Osteocyte (in vitro differentiated cells): ENCODE measurements at places on chromosomes 16 and 17. TPM values are rescaled to one million over a fixed set of nuclear protein-coding genes. Genes with fewer than 3 reads are reported as not detected.

MMP28 gene
- 0.73 and 0.75 TPM in 2 replicates for total RNA-seq

- no peak for DNase-seq
Measured at GRCh38 chr16:4813251-4814003, 11.0 kb upstream of the ROGDI start.

DNA sequence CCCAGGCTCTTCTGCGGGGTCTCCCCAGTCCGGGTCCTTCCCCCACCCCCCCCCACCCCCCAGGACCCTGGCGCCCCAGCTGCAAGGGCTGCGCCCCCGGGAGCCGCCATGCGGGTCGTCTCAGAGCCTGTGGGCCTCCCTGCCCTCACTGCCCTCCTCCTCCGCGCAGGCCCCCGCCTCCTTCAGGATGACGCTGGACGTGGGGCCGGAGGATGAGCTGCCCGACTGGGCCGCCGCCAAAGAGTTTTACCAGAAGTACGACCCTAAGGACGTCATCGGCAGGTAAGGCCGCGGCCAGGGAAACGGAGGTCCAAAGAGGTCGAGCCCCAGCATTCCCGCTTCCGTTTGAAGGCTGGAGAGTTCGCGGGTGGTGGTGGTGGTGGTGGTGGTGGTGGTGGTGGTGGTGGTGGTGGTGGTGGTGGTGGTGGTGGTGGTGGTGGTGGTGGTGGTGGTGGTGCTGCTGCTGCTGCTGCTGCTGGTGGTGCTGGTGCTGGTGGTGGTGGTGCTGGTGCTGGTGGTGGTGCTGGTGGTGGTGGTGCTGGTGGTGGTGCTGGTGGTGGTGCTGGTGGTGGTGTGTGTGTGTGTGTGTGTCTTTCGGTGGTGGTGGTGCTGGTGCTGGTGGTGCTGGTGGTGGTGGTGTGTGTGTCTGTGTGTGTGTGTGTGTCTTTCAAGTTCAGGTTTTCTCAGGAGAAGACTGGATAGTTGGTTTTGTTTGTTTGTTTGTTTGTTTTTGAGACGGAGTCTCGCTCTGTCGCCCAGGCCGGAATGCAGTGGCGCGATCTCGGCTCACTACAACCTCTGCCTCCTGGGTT is 615 bp downstream of the PHKG2 start:
- DNase-seq = no peak

MFSD6L gene
- total RNA-seq = not detected in 2 replicates

CHST6 gene
- total RNA-seq = 0.43 and 0.55 TPM in 2 replicates

ENPP7 gene
- not detected in 2 replicates for total RNA-seq

MYO15B gene
- total RNA-seq = 40.8 and 42.5 TPM in 2 replicates

CCL4L2 gene
- total RNA-seq = not detected in 2 replicates

GRCh38 chr16:62224646-62225209 is 188.5 kb upstream of the CDH8 start:
- DNase-seq = no peak

MYL11 gene
- total RNA-seq = not detected in 2 replicates

FOXL1 gene
- total RNA-seq = 6.4 and 9.3 TPM in 2 replicates

ATP2A3 gene
- total RNA-seq = not detected in 2 replicates

DNA sequence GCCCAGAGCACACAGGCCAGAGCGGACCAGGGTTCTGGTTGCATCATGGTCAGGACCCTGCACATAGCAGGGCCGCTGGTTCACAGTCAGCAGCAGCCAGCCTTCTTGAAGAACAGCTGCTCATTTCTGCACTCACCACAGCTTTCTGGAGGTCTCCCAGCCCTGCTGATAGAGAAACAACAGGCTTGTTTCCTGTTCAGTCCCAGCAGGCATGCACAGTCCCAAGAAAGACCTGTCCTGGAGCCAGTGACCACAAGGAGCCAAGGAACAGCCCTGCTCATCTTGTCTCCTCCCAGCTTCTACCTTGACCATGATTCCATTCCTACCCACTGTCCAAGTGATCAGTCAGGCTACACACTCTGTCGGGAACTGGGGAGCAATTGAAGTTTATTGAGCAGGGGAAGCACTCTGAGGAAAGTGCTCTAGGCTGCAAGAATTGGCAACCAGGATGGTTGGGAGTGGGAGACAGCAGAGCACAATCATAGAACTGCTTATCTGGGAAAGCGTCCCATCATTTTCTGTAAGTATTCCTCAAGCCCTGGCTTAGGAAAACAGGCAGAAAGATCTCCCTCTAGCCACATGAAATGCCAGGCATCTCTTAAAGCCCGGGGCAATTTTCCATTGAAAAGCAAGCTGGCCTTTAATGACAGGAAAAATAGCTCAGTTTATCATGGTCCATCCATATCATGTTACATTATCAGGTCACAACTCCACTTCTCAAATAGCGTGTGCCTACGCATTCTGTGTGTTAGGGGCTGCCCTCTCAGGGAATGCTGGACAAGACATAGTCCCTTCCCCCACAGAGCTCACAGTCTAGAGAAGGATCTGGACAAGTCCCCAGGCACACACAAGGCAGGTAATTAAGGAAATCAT is 155.4 kb upstream of the FOXF1 start:
- no peak for DNase-seq

MT2A gene
- 384 and 419 TPM in 2 replicates for total RNA-seq

- no peak for DNase-seq
Measured at GRCh38 chr16:23500212-23500861, 10.0 kb downstream of the GGA2 start.

DNA sequence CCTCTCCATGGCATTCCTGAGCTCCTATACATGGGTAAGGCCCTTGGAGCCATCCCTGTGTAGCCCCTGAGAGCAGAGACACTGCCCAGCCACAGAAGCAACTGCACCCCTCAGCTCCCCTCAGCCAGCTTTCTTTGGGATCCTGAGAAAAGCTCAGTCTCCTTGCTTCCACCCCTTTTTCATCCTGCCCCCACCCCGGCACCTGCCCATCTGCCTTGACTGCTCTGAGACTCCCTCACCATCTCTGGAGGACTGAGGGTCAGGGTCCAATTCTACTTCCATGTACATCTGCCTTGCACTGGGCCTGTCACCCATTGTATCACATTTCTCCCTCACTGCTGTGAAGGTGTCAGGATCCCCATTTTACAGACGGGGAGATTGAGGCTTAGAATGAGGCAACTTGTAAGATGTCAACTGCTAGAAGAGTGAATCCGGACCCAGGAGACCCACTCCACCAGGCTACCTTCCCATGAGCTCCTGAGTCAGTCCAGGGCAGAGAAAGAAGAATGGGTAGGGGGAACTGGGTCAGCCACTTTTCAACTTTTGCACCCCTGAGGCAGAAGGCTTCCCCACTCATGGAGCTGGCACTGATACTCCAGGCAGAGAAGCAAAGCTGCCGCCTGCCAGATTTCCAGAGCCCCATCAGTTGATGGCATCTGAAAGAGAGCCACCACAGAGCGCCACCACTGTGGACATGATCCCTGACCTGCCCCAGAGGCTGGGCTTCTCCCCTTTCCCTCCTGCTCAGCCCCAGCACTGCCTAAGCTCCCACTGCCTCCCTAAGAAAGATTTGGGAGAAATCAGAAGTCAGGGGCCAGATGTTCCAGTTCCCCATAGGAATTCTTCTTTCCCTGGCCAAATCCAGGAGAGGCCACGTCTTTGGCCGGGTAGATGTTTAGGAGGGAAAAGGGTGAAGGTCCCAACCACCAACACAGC is 135.4 kb downstream of the TMEM132E start:
- DNase-seq = peak; percentile 70

GRCh38 chr17:8736362-8736761 is 8.3 kb downstream of the CCDC42 start:
- DNase-seq = no peak

DNA sequence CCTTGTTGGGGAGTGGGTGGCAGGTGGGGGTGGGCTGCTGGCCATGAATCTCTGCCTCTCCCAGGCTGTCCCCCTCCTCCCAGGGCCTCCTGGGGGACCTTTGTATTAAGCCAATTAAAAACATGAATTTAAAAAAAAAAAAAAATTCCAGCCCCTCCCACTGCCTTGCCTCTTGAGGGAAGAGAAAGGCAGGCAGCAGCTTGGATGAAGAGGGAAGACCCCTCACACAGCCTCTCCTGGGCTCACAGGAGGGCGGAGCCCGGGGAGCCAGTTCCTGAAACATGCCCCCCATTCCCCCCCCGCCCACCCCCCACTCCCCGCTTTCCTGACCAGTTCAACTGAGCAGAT is 1.8 kb upstream of the TCAP start:
- no peak for DNase-seq

LRRC46 gene
- 0.54 and 0.84 TPM in 2 replicates for total RNA-seq

SLC5A10 gene
- total RNA-seq = not detected in 2 replicates

- DNase-seq = no peak
Measured at GRCh38 chr17:50800196-50800700, 32.9 kb upstream of the ANKRD40CL start.

GRCh38 chr17:29674281-29674680 is 51.6 kb upstream of the CORO6 start:
- no peak for DNase-seq

GRCh38 chr17:63240106-63240505 is 206.0 kb downstream of the CYB561 start:
- no peak for DNase-seq
